ENCODE measurements at places on chromosomes 12 and 14.

DNA sequence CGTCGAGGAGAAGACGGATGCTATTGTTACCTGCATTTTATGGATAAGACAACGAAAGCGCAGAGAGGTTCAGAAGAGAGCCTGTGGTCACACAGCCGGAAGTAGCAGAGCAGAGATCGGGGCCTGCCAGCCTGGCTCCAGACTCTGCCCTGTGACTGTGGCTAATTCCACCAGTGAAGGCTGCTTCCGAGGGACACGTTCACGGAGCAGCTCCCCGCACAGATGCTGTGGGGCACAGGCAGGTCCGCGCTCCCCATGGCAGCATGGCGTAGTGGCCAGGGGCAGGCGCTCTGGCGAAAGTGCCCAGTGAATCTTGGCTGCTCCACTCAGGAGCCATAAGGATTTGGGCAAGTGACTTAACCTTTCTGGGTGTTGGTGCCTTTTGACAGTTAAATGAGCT is 9.8 kb downstream of the RIMBP2 start:
- H3K36me3 ChIP-seq: no peaks in the 10 kb centered on the region
- no peaks in the 10 kb centered on the region for H3K27me3 ChIP-seq
- H3K4me3 ChIP-seq: no peak overlapping the region
- no peak overlapping the region for H3K27ac ChIP-seq

- H3K27me3 ChIP-seq: no peaks in the 10 kb centered on the region
- DNase-seq: no peak
- no peaks in the 10 kb centered on the region for H3K4me1 ChIP-seq
These were observed 156.6 kb downstream of the DAD1 start for GRCh38 chr14:22432348-22432976.

- no peaks in the 10 kb centered on the region for H3K4me1 ChIP-seq
- no peaks in the 10 kb centered on the region for H3K36me3 ChIP-seq
These were observed 377.0 kb downstream of the NPAS3 start for GRCh38 chr14:33315721-33316120.

- H3K27me3 ChIP-seq: no peaks in the 10 kb centered on the region
- H3K27ac ChIP-seq: no peak overlapping the region
- H3K4me1 ChIP-seq: no peaks in the 10 kb centered on the region
These were observed 170.6 kb downstream of the MED13L start for GRCh38 chr12:116106870-116107269.

GRCh38 chr14:68363466-68363842 is 429.4 kb downstream of the ZFP36L1 start:
- H3K4me3 ChIP-seq: no peak overlapping the region
- H3K36me3 ChIP-seq: no peaks in the 10 kb centered on the region
- peak; percentile 27 for DNase-seq
- H3K27ac ChIP-seq: peak overlapping the region; percentile 38
- H3K4me1 ChIP-seq: peaks cover 9% of the 10 kb centered on the region
- no peaks in the 10 kb centered on the region for H3K27me3 ChIP-seq

DNA sequence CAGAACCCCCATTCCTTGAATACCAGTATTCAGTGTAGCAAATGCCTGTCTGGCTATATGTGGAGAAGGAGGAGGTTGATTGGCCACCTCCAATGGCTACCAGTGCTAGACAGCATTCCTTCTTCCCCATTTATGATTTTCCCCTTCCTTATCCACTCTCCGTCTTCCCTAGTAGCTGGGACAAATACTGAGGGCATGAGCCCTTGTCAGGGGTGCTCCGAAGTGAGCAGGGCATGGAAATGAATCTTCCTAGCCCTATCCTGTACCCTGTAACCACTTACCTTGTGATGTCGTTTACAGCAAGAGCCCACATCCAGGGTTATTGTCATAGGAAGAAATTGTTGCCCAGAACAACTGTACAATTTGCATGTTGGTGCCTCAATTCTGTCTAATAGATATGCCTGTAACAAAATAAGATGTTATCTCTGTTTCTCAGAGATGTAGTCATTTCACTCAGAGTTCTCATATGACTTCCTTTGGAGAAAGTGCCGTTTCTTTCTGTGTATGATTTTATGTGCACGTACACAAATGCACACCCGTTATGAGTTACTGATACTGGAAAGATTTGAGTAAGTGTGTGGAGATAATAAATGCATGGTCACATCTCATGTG is 423.7 kb downstream of the EGLN3 start:
- H3K36me3 ChIP-seq: no peaks in the 10 kb centered on the region
- H3K27me3 ChIP-seq: no peaks in the 10 kb centered on the region
- H3K27ac ChIP-seq: no peak overlapping the region
- no peak overlapping the region for H3K4me3 ChIP-seq

DNA sequence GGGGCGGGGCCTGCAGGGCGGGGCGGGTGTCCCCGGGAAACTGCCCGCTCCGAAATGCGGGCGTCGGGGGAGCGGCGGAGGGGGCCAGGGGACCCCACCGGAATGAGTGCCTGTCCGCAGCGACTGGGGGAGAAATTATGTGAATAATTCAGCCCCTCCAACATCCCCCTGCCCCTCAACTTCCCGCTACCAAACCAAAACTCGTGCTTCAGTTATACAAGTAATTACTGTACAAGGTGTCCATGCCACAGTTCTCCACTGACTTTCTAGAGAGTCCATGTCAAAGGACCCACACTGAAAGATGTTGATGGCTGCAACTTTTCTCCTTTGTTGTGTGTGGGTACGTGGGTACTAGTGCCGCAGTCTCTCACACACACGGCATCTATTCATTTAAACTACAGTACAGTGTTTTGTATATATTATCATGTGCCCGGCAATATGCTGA is 414 bp upstream of the CDK17 start:
- DNase-seq: no peak
- peaks cover 7% of the 10 kb centered on the region for H3K4me1 ChIP-seq
- no peaks in the 10 kb centered on the region for H3K36me3 ChIP-seq
- H3K27me3 ChIP-seq: no peaks in the 10 kb centered on the region
- H3K27ac ChIP-seq: peak overlapping the region; percentile 94

DNA sequence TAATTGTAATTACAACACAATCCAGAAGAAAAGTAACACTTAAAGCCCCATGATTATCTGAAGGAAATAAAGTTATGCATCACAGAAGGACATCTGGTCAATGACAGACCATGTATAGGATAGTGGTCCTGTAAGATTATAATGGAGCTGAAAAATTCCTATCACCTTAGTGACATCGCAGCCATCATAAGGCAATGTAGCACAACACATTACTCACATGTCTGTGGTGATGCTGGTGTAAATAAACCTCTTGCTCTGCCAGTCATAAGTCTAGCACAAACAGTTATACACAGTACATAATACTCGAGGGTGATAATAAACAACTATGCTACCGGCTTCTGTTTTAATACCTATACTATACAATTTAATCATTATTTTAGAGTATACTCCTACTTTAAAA is 11.2 kb downstream of the ATG2B start:
- H3K27me3 ChIP-seq: no peaks in the 10 kb centered on the region
- H3K4me3 ChIP-seq: no peak overlapping the region
- no peaks in the 10 kb centered on the region for H3K4me1 ChIP-seq
- H3K27ac ChIP-seq: no peak overlapping the region
- H3K36me3 ChIP-seq: no peaks in the 10 kb centered on the region

DNA sequence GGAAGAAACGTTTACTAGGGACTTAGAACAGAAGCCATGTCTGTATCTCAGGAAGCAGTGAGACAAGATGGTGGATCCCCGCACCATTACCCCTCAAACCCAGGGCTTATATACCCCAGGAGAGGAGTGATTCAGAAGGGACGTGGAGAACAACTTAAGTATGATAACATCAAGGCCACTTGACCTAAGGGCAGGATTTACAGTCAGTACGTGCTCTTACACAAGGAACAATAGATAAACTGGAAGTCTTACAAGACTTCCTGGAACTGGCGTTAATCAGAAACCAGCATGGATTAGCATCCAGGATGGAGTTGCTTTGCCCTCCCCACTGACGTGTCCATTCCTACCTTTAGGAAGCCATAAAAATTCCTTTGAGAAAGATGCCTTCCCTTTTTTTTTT is 8.6 kb upstream of the ETFBKMT start:
- no peaks in the 10 kb centered on the region for H3K36me3 ChIP-seq
- H3K27ac ChIP-seq: peak overlapping the region; percentile 35
- peak; percentile 61 for DNase-seq
- no peaks in the 10 kb centered on the region for H3K4me1 ChIP-seq
- no peaks in the 10 kb centered on the region for H3K27me3 ChIP-seq
- no peak overlapping the region for H3K4me3 ChIP-seq

DNA sequence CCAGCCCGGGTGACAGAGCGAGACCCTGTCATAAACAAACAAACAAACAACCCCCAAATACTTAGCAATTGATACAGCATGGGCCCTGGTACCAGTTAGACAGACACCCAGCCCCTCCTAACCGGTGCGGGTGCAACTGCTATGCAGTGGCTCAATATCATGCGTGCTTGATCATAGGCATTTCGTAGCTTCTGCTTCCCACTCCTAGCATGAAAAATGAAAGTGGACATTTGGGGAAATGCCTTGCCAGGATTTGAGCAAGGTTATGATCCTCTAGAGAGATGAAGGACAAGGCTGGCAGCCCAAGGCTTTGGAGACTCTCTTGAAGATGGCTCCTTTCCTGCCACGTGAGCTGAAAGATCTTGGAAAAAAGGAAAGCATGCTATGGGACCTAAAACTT is 13.7 kb downstream of the FGF6 start:
- no peak overlapping the region for H3K27ac ChIP-seq
- no peaks in the 10 kb centered on the region for H3K27me3 ChIP-seq
- DNase-seq: no peak
- no peak overlapping the region for H3K4me3 ChIP-seq
- no peaks in the 10 kb centered on the region for H3K36me3 ChIP-seq
- H3K4me1 ChIP-seq: no peaks in the 10 kb centered on the region

- peaks cover 6% of the 10 kb centered on the region for H3K4me1 ChIP-seq
- H3K4me3 ChIP-seq: peak overlapping the region; percentile 85
- H3K36me3 ChIP-seq: no peaks in the 10 kb centered on the region
- peak overlapping the region; percentile 80 for H3K27ac ChIP-seq
These were observed 645 bp downstream of the JDP2 start for GRCh38 chr14:75428230-75429104.

GRCh38 chr14:99808515-99808914 is 15.3 kb downstream of the EML1 start:
- H3K4me3 ChIP-seq: no peak overlapping the region
- DNase-seq: no peak
- H3K27ac ChIP-seq: no peak overlapping the region
- H3K36me3 ChIP-seq: no peaks in the 10 kb centered on the region

DNA sequence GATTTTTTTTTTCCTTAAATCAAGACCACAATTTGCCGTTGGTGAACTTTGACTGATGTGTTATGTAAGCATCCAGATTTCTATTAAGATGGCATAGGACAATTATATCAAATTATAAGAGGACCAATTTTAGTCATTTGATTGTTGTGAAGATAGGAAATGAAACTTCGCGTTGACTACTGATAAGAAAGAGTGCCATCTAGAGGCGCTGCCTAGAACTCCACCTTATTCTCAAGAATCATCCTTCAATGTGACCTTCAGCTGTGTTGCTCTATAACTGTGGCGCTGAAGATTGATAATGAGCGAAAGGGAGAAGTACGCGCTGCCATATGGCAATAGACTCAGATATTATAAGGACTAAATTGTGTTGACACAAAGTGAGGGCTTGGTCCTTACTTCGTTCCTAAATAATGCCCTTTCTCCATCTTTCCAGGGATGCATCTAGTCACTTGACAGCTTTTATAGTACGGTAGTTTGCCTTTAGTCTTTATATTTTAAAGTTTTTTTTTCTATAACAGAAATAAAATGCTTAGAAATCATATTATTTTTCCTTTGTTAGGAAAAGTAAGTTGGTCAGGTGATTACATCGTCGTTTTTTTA is 350.8 kb upstream of the STXBP6 start:
- H3K36me3 ChIP-seq: no peaks in the 10 kb centered on the region
- no peak overlapping the region for H3K4me3 ChIP-seq
- no peaks in the 10 kb centered on the region for H3K27me3 ChIP-seq
- peak; percentile 25 for DNase-seq

- H3K4me1 ChIP-seq: no peaks in the 10 kb centered on the region
- no peak for DNase-seq
These were observed 357.5 kb upstream of the SFSWAP start for GRCh38 chr12:131353376-131353775.

DNA sequence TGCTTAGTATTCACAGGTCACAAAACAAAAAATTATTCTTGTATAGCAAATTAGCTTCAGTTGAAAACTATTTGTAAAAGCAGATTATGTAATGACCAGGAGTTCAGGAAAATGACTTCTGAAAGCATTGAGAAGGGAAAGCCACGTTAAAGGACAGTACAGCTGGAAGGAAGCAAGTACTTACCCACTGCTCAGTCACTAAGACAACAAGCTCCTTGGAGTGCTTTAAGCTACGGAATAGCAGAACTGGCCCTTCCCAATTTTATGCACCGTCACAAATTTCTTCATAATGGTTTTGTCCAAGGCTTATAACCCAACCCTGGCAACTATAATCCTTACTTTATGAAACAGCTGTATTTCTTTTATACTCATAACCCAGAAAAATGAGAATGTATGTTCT is 13.0 kb upstream of the SNAPC1 start:
- no peak for DNase-seq
- H3K4me1 ChIP-seq: peaks cover 6% of the 10 kb centered on the region
- peaks cover 34% of the 10 kb centered on the region for H3K36me3 ChIP-seq
- H3K4me3 ChIP-seq: no peak overlapping the region
- no peak overlapping the region for H3K27ac ChIP-seq

DNA sequence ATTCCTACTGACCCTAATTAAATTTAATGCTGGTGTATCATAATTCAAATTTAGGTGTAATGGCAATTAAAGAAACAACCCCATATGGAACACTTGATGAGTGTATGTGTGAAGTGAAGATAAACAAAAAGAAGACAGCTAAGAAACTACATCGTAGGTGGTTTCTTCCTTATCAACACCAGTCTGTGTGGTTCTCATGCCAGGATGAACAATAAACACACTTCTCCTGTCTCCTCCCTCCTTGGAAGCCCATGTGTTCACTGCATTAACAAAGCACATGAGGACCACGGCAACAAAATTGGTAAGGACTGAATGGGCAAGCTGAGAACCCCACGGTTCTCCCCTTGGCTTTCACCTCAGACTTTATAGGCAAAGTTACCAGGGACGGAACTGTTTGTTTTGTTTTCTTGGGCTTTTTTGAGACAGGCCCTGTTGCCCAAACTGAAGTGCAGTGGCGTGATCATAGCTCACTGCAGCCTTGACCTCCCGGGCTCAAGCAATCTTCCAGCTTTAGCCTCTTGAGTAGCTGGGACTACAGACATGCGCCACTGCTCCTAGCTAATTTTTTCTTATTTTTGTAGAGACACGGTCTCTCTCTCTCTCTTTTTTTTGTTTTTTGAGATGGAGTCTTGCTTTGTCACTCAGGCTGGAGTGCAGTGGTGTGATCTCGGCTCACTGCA is 71.0 kb downstream of the TRAFD1 start:
- no peak overlapping the region for H3K4me3 ChIP-seq
- no peaks in the 10 kb centered on the region for H3K27me3 ChIP-seq
- no peak overlapping the region for H3K27ac ChIP-seq
- peaks cover 88% of the 10 kb centered on the region for H3K36me3 ChIP-seq
- DNase-seq: no peak

DNA sequence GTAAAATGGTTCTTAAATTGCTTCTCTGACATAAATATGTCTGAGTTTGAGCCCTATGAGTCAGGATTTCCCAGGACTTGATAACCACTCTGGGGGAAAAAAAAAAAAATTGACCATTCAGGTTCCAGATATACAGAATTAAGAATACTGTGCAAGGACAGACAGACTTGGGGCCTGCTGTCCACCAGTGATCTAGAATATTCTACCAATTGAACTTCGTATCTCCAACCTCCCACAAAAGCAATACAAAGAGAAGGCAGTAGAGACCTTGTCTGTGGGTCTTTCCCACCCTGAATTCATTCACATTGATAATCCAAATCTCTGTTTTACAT is 4.1 kb downstream of the SINHCAF start:
- no peaks in the 10 kb centered on the region for H3K27me3 ChIP-seq
- no peak for DNase-seq
- no peaks in the 10 kb centered on the region for H3K4me1 ChIP-seq
- no peaks in the 10 kb centered on the region for H3K36me3 ChIP-seq
- H3K4me3 ChIP-seq: no peak overlapping the region
